GM13976 (cell line): ENCODE measurements at places on chromosomes 3 and 15.

- no peak for DNase-seq
Observed at GRCh38 chr15:80844011-80844732, 65.0 kb downstream of the CEMIP start.

GRCh38 chr15:47485419-47485818 lies 231.9 kb upstream of the SEMA6D start:
- DNase-seq: no peak

GRCh38 chr3:179528772-179529171 lies 34.0 kb upstream of the ACTL6A start:
- no peak for DNase-seq

DNA sequence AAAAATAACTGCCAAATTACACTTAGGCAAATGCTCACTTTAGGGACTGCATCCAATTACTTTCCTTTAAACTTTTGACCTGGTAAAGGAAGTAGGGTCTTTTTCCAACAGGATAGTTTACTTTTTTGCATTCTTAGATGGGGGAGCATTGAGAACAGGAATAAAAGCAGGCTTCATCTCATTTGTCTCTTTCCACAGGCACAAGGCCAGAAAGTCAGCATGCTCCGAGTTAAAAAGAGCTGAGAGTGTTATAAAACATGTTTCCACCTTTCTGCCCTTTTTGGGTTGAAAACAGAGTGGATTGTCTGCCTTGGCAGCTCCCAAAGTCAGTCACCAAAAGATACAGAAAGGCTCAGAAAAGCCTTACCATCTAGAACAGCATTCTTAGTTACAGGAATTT lies 404.9 kb upstream of the ALCAM start:
- DNase-seq: no peak

GRCh38 chr3:187533797-187534196 lies 136.4 kb downstream of the SST start:
- no peak for DNase-seq

- DNase-seq: no peak
Observed at GRCh38 chr3:193049935-193050334, 132.3 kb upstream of the MB21D2 start.
